Epithelial cell of esophagus (primary cell): ENCODE measurements at places on chromosomes 6 and 20.

DNA sequence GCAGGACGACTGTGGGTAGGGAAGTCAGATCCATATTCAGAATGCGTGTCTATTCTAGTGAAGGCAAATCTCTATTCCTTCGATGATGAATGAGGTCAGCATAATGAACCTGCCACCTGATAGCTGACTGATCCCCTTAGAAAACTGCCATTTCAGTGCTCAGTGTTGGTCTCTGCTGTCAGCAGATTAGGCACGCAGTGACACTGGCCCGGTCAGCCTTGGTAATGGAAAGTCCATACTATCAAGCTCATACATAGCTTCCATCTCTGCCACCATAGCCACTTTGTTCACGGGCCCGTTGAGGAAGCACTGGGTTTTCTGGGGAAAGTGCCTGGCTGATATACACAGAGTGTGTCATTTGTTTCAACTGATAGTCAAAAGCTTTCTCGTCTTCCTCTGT is 54.0 kb downstream of the C6orf52 start:
- no peak for DNase-seq

DNA sequence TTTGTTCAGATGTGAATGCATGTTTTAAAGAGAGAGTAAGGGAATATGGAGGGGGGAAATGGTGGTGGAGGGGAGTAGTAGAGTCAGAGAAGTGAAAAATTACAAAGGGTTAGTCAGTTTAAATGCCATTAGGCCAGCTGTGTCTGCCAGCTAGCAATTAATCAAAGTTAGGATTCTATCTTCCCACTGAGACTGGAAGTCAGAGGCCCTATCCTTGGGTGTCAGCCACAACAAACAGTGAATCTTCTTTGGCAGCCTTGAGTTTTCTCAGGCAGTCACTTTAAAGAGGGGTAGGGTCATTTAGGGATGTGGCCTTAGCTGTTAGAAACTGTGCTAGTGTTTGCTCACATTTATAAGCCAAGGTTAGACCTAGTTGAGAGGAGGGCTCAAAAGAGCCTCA is 120.5 kb upstream of the BTBD3 start:
- no peak for DNase-seq

- no peak for DNase-seq
Observed at GRCh38 chr6:34315780-34316179, 67.0 kb upstream of the SMIM29 start.

- DNase-seq = no peak
Observed at GRCh38 chr20:38034108-38034649, 633 bp downstream of the RPRD1B start.

DNA sequence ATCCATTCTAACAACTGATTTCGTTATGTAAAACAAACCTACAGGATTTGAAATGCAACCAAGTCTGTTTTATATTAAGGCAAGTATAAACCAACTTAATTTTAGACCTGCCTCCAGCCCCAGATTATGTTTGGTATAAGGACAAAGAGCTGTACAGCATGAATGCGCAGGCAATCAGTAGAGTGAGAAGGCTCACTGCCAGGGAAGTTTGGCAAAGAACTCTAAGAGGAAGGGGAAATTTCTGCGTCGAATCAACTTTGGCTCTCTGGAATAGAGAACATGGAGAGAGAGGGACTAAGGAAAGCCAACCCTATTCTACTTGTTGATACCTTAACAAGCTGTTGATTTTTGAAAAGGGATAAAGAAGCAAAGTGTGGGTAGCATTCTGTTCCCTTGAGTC is 96.9 kb upstream of the FOXO3 start:
- no peak for DNase-seq

DNA sequence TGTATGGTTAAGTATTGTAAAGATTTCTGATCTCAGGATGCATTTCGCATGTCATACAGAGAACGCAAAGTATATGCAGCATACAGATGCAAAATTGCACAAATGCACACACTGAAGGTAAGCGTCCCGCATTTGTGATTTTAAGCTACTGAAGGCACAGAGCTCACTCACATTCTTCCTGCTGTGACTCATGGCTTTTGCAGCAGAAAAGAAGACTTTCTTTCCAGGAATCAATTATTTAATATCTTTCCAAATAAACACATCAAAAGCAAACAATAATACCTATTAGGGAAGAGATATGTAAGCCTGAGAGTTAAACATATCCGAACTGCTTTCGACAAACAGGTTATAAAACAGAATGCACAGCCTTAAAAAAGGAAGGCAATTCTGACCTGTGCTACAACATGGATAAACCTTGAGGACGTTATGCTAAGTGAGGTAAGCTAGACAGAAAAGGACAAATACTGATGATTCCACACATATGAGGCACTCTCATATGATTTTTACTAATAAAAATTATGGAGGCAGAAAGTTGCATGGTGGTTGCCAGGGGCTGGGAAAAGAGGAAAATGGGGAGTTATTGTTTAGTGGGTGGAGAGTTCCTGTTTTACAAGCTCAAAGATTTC is 109.0 kb downstream of the TFAP2A start:
- peak; percentile 22 for DNase-seq

DNA sequence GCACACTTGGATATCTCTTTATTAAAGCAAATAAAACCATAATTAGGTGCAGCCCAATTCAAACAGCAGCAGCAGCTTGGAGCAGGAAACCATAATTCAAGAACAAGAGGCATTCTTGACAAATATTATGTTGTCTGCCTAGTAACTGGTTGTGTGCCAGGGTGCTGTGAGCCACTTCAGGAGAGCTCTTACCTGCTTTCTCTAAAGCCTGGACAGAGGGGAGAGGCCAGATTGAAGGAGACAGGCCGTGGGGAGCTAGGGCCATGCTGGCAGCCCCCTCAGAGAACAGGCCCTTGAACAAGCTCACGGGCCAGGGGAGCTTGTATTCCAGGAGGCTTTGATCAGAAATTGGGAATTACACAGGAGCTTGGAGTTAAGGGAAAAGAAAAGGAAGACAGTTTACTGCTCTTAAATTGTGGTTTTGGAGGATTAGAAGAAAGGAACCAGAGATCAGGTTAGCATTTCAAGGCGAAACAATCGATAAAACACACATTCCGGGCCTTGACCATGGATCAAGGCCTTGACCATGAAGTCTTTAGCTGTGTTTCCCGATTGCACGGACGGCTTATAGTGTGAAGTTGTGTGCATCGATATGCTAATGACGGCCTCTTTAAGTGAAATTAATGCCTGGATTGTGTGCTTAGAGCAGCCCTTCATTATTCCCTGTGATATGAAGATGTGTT is 69.8 kb upstream of the NKX2-2 start:
- DNase-seq = no peak

DNA sequence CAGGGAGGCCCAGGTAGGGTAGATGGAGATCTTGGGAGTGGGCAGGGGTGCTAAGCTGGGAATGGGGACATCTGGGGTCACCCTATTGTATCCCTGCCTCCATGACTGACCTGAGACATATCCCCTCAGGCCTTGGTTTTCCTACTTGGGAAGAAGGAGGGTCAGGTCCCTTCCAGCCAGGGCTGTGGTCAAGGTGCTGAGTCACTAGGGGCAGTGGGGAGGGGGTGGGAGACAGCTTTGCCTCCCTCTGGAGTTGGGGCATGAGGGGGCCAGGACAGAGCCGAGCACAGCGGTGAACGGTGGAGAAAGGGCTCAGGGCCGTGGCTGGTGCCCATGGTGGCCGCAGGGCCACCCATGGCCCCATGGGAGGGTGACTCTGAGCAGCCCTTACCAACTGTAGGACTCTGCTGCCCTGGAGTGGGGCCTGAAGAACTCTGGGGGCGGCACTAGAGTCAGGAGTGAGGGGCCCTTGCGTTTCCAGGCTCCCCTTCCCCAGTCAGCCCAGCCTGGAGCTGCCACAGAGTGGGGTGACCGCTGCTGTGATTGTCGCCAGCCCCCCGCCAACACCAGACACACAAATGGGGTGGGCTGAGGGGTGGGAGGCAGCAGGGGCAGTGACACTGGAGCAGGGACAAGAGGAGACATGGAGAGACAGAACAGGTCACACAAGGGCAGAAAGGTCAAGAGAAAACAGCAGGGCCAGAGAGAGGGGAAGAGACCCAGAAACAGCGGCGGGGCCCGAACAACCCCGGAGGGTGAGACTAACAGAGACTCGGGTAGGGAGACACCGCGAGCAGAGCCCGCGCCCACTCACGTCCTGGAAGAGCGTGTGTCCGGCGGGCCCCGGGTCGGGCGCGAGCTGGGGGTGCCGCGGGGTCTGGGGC is 576 bp downstream of the NECAB3 start:
- no peak for DNase-seq

- no peak for DNase-seq
Observed at GRCh38 chr6:7298113-7298512, 14.9 kb downstream of the SSR1 start.

DNA sequence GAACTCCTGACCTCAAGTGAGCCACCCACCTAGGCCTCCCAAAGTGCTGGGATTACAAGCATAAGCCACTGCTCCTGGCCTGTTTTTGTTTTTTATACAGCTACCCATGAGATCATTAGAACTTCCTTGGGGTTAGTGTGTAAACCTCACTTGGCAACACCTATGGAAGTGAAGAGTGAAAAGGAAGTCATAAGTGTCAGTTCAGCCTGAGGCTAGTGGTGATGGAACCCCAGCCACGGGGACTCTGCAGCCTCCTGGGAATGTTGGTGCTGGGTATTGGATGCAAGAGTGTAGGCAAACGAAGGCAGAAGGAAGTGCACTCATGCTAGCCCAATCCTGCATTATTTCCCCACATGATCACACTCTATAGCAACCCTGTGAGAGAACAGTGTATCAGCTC is 33.6 kb upstream of the FUCA2 start:
- peak; percentile 66 for DNase-seq

DNA sequence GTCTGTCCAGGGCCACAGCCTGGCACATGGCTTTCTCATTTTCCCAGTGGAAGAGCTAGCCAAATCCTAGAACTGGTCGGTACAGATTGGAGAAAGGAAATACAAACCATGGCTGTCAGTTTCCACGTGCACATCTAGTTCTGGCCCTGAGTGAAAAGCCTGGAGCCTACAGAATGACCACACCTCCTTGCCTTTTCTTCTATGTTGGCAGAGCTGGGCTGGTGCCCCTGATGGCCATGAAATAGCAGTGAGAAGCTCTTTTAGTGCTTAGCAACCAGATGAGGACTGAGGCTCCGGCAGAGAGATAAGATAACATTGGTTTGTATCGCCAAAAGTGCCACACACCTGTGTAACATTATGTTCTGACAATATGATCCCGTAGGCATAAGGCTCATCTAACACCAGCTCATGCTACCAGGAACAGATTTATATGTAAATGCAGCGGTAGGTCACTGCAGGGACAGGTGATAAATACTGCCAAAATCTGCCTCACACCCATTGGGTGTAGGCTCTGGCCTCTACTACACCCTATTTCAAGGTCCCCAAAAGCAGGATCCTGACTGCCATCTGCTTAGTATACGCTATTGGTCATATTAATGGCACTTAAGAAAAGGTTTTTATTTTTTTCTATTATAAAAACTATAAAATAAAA is 39.9 kb upstream of the TBC1D7 start:
- no peak for DNase-seq

DNA sequence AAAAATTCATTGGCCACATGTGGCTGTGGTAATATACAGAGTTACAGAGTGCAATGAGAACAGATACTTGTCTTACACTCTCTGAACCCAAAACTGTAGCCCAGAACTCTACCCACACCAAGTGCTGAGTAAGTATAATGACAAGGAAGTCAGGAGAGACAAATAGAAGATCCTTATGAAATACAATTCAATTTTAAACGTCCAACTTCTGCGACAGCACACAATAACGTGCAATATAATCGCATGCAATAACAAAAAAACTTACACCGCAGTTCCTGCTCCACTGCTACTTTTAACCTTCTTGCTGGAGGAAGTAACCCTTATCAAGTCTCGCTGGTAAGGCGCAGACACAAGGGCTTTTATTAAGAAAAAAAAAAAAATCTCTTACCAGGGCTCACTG is 881 bp downstream of the SFT2D1 start:
- DNase-seq = no peak

DNA sequence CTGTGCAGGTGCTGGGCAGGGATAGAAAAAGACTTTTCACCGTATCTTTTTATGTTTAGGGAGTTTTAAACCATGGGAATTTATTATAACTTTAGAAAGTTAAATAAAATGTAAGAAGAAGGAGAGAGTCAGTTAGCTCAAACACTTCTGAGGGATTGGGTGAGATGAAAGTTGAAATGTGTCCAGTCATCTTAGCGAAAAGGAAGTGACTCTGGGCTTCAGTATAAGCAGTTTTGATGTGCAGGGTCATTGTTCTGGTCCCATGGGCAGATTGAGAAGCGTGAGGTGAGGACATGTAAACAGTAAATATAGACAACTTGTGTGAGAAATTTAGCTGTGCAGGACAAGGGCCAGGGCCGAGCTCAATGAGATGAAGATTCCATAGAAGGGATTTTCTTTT is 66.9 kb downstream of the TOX2 start:
- DNase-seq = no peak

DNA sequence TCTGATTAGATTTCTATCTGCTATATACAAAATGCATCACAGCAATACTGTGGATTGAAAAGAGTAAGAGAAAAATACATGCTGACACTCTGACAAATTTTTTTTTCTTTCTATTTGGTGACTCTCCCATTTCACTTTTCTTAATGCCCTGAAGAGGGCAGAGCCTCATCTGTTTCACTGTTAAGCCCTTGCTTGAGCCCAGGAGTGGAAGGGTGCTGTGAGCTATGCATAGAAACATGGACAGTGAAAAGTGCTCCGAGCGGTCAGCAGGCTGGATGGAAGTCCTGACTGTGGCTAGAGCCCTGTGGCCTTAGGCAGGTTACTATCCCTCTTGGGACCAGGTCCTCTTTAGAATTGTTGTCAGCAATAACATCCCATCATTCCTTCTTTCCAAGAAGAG is 17.4 kb upstream of the CSE1L start:
- DNase-seq = peak; percentile 11

- peak; percentile 61 for DNase-seq
Observed at GRCh38 chr6:120675886-120676285, 658.4 kb downstream of the TBC1D32 start.

DNA sequence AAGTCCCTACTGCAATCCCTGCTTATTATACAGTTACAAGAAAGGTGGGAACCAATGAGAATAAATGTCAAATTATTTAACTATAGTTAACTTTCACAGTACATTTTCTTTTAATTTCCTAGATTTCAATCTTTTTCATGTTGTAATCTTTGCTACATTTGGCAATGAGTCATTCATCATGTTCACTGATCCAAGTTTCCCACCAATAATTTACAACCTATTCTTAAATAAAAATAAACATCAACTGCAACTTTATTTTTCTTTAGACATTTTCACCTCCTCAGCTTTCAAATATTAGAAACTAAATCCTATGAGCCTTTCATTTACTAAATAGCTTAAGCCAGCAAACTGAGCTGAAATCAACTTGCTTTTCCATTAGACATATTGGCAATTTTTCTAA is 541.3 kb upstream of the BTBD3 start:
- no peak for DNase-seq

DNA sequence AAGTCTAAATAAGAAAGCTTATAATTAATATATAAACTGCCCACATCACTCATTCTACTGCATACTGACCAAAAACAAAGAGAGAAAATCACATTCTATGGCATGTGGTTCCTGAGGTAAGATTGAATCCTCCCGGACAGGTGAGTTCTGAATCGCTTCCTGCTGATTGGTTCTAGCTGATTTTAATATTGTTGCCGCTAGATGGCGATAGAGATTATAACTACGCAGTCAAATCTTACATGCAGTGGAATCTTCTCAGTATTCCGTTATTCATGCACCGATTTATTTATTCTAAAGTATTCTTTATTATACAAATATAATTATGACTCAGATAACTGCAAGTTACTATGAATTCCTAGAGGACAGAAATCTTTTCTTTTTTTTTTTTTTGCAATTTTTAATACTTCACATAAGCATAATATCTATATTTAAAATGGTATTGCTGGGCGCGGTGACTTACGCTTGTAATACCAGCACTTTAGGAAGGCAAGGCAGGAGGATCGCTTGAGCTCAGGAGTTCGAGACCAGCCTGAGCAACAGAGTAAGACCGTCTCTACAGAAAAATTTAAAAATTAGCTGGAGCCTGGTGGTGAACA is 24.2 kb upstream of the TMX4 start:
- peak; percentile 72 for DNase-seq
